ENCODE measurements at places on chromosomes 16 and 17.

- no peak for DNase-seq
These were observed 224.5 kb upstream of the PSMD7 start for GRCh38 chr16:74071996-74072535.

DNA sequence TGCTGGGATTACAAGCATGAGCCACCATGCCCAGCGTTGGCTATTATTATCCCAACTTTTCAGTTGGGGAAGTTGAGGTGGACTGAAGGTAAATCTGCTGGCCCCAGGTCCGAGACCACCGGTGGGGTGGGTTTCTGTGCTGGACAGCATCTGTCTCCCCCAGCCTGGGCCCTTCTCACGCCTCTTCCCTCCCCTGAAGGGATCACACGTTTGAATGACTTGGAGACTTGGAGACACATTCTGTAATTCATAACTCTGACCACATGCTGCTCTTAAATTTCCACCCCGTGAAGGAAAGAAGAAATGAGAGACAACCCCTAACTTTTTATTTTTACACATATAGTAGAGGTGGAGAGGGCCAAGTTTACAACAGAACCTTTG lies 109.8 kb downstream of the MSI2 start:
- no peak for DNase-seq

- no peak for DNase-seq
These were observed 28.6 kb upstream of the TNS4 start for GRCh38 chr17:40529991-40530390.

DNA sequence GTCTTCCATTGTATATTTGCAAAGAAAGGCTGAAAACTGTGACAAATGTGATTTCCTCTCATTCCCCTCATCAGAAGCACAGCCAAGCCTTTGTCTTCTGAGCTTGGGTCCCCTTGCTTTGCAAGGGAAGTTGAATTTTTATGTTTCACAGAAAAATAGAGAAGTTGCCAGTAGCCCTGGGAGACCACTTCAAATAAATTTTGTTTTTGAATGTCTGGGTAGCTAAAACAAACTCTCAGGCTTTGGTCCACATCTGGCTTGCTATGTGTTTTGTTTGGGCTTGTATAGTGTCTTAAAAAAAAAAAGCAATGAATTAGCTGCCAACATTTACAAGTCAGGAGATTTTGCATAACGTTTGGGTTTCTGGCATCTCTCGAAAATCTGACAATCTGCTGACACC lies 24.1 kb downstream of the PIK3R6 start:
- DNase-seq = no peak

All from cortex of kidney (tissue), 1 donor.